Hematopoietic multipotent progenitor cell (in vitro differentiated cells): ENCODE measurements at places on chromosomes 16 and 17.
A peak's percentile ranks its signal among the peaks of the same experiment; 100 is the strongest.

DNA sequence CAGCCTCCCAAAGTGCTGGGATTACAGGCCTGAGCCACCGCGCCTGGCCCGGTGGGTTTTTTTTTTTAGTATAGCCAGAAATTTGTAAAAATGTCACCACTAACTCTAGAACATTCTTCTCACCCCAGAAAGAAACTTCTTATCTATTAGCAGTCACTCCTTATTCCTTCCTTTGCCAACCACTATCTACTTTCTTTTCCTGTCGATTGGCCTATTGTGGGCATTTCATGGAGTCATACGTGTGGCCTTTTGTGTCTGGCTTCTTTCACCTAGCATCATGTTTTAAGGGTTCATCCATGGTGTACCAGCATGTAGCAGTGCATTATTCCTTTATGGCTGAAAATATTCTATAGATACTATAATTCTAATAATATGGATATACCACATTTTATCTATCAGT is 3.6 kb downstream of the CYB5D2 start:
- peak; percentile 47 for DNase-seq

- no peak for DNase-seq
These were observed 23.9 kb downstream of the SNN start for GRCh38 chr16:11692171-11692570.

GRCh38 chr17:10683853-10684252 is 13.5 kb downstream of the SCO1 start:
- peak; percentile 71 for DNase-seq

DNA sequence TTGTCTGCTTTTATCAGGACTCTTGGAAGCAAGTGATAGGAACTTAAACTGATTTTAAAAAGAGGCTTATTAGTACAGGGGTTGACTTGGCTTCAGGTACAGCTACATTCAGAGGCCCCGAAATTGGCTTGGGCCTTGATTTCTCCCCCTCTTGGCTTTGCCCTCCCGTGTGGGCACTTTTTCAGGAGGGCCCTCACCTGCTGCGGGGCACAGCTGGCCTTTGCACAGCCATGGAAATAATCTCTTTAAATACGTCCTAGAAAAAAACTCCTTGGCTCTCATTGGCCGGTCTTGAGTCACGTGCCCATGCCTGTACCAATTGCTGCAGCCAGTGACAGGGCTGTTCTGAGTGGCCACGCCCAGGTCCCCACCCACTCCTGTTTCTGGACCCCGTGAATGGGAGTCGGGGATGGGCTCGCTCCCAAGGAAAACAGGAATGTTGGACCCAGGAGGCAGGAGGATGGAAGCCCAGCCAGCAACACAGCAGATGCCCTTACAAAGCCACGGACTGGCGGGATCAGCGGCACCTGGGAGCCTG is 15.0 kb downstream of the CA5A start:
- no peak for DNase-seq

- no peak for DNase-seq
These were observed 19.8 kb downstream of the SMTNL2 start for GRCh38 chr17:4604111-4604644.

- no peak for DNase-seq
These were observed 10.5 kb downstream of the OMG start for GRCh38 chr17:31286587-31286986.

- DNase-seq = no peak
These were observed at the start of gene TM4SF5 for GRCh38 chr17:4771519-4772234. Gene TM4SF5 (plus strand): TSS chr17:4771886. CDS start chr17:4771923, 37 bp downstream.

GRCh38 chr17:16974569-16975276 is 2.8 kb upstream of the TNFRSF13B start:
- no peak for DNase-seq

GRCh38 chr16:17232487-17232886 is 238.3 kb downstream of the XYLT1 start:
- no peak for DNase-seq

DNA sequence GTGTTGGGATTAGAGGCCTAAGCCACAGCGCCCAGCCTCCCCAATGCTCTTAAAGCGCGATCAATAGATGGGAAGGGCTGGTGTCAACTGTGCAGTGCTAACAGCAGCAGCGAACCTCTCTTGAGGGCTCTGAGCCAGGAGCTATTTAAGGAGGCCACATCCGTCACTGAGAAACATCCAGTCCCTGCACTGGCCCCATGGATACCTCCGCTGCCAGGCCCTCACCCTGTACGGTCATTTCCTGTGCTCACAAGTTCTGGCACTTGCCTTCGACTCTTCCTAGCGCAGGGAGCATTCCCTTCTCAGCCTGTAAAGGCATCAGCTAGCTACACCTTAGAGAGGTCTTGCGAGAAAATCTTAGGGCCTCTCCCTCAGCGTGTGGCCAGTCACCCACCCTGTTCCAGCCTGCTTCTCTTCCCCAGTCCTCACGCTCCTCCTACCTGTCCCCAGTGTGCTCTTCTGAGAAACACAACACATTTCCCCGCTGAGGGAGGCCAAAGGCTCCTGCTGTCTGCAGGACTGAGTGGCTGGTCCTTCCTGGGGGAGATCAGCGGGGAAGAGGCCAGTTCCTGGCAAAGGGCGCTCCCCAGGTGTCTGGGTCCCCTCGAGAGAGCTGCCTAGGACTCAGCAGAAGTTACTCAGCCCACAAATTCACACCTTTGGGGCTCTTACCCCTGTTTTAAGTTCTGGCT is 28.6 kb downstream of the GTF3C1 start:
- DNase-seq = no peak

- DNase-seq = no peak
These were observed 142.2 kb upstream of the HS3ST3A1 start for GRCh38 chr17:13743906-13744305.

- DNase-seq = no peak
These were observed 39.9 kb upstream of the BCO1 start for GRCh38 chr16:81198635-81199034.

GRCh38 chr16:52089476-52089875 is 457.5 kb downstream of the TOX3 start:
- no peak for DNase-seq

- no peak for DNase-seq
These were observed 24.6 kb downstream of the CTU2 start for GRCh38 chr16:88730632-88731607.

GRCh38 chr17:7203391-7203790 is 16.2 kb downstream of the DLG4 start:
- no peak for DNase-seq

GRCh38 chr16:89706518-89707260 is 5.2 kb upstream of the SPATA2L start:
- no peak for DNase-seq

DNA sequence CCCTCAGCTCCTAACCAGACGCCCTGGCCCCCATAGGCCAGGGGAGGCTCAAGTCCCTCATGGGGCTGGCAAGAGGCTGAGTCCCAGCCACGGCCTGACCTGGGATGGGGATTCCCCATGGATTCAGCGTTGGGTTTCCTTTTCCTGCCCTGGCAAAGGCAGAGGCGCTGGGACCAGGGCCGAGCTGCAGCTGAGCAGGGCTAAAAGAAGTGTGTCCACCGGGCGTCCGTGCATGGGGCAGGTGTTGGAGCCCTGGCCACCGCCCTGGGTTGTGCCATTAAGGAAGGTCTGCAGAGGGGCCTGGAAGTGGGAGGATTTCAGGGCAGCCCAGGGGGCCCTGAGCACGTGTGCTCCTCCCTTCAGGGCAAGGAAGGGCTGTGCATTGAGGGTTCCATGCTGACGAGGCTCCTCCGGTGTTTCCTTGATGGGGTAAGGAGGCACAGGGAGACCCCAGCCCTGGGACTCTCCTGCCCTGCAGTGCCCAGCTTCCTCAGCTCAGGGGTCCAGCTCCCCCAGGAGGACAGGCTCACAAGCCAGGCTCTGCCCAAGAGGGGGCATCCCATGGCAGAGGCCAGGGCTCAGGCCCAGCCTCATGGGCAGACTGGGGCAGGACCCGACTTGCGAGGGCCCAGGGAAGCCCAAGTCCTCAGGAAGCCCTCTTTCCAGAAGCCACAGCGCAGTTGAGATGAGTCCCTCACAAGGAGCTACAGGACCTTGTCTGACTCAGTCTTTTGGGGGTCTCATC is 10.1 kb downstream of the TBC1D26 start:
- DNase-seq = no peak

GRCh38 chr16:79076047-79076767 is 524.3 kb downstream of the MAF start:
- DNase-seq = no peak

DNA sequence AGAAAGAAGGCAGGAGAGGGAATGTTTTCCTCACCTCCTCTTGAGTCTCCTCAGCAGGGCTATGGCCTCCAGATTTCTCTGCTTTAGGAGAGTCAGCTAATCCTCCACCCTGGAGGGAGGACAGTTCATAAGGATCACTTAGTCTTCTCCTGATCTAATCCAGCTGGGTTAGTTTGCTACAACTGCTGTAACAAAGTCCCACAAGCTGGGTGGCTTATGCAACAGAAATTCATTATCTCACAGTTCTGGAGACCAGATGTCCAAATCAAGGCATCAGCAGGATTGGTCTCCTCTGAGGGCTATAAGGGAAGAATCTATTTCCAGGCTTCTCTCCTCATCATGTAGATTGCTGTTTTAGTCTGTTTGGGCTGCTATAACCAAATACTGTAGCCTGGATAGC is 40.6 kb upstream of the XYLT1 start:
- no peak for DNase-seq

- DNase-seq = no peak
These were observed 27.1 kb downstream of the TBC1D3B start for GRCh38 chr17:36149296-36149820.

DNA sequence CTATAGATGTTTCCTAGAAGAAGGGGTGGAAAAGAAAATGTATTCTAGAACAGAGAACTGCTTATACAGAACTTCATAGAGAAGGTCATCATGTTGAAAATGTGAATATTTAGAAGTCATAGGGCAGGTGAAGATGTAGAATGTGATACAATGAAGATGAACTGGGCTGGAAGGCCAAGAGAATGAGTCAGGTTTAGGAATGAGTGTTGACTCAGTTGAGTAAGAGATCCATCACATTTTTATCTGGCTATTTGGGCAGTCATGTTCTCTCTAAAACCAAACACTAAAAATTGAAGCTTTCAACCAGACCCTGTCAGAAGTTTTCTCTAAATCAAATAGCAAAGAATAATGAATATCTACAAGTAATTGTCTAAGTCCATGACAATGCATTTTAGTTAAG is 660.5 kb downstream of the KCNJ2 start:
- no peak for DNase-seq

GRCh38 chr17:75889454-75889853 is 7.3 kb downstream of the TRIM65 start:
- no peak for DNase-seq

DNA sequence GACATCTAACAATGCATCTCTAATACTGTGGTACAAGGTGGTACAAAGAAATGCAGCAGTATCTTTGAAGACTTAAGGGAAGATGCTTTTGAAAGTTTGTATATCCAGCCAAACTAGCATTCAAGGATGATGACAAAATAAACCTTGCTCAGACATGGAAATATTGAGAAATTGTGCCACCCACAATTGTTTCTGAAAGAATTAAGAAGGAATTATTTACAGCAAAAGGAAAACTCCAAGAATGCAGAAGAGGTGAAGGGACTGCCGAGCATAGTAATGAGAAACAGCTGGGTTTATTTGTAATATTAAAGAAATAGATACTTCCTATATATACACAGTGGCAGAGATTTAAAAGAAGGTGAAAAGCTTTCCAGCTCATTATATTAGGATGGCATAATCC is 29.5 kb downstream of the PMFBP1 start:
- no peak for DNase-seq

DNA sequence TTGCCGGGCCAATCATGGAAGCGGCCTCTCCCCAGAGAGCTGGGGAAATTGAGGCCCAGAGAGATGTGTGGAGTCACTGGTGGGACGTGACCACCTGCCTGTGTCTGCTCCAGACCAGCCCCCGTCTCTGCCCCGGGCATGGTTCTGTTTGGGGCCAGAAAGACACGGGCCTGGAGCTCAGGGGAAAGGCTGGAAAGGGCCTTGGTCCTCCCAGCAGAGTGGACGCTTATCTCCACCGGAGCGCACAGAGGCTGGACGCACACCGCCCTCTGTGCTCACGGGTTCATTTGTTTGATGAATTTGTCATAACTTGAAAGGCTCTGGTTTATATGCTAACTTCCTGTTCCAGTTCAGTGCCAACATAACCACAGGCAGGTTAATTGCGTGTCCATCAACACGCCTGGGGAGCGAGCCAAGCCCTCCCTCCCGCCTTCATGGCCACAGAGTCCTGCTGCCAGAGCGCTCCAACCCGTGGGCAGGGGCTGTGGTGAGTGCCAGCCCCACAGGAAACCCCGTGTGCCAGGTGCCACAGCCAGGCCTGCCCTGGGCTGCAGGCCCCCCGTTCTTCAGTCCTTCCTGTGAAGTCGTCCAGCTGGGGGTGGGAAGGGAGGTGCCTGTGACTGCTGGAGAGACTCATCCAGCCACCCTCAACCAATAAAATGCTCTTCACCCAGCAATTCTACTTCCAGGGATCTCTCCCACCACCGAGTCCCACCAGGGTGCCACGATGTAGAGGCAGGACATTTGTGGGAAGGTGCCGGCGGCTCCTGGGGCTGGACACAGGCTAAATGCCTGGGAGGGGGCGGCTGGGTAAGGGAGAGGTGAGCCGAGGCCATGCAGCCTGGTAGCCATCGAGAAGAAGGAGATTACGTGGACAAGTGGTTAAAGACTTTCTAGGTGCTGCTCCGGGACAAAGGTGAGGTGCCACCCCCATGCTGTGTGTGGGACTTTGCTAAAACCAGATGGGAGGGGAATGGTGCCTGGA is 29.4 kb upstream of the BAHCC1 start:
- peak; percentile 95 for DNase-seq

GRCh38 chr16:23699100-23699499 is 13.9 kb downstream of the ERN2 start:
- no peak for DNase-seq

GRCh38 chr17:9475101-9475658 is 100.4 kb downstream of the STX8 start:
- no peak for DNase-seq

- DNase-seq = no peak
These were observed 6.5 kb upstream of the CACNA1H start for GRCh38 chr16:1146409-1146808.

GRCh38 chr16:65260746-65261145 is 138.9 kb upstream of the CDH11 start:
- DNase-seq = no peak

DNA sequence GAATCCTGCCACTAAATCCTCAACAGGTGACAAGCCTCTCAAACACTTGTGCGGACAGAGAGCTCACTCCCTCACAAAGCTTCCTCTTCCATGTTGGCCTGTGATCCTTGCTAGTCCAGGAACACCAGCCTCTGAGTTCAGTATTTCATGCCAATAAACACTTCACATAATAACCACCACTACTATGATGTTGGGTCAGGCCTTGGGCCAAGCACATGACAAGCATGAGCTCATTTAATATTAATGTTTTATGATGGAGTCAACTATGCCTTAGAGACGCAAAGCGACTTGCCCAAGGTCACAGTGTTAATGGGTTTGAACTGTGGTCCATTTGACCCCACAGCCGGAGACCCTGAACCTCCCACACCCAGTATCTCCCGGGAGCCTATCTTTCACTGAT is 129.1 kb downstream of the GAS7 start:
- DNase-seq = no peak
